T-cell (primary cell): ENCODE measurements at places on chromosomes 12 and 14. TPM values are rescaled to one million over a fixed set of nuclear protein-coding genes. Genes with fewer than 3 reads are reported as not detected.

The AGAP2 gene
- total RNA-seq, result 43.2 TPM

The ANKRD33 gene
- total RNA-seq, result not detected

The TAS2R46 gene
- total RNA-seq, result 3.6 TPM

The SSPN gene
- total RNA-seq, result 0.28 TPM

The HOXC11 gene
- not detected for total RNA-seq

The E2F7 gene
- total RNA-seq, result 0.20 TPM

The SLC38A6 gene
- total RNA-seq, result 11.1 TPM

The ADGRD1 gene
- total RNA-seq, result 0.29 TPM

The REC8 gene
- total RNA-seq, result 82.5 TPM

The GPRC5D gene
- total RNA-seq, result not detected

The KNTC1 gene
- 26.6 TPM for total RNA-seq

The PLEK2 gene
- total RNA-seq, result 4.0 TPM

The KSR2 gene
- total RNA-seq, result 0.05 TPM

The KRT1 gene
- 10.0 TPM for total RNA-seq

The KLRC4 gene
- total RNA-seq, result 9.9 TPM

- no peak for DNase-seq
Measured at GRCh38 chr12:113364698-113365097, 6.3 kb downstream of the PLBD2 start.

DNA sequence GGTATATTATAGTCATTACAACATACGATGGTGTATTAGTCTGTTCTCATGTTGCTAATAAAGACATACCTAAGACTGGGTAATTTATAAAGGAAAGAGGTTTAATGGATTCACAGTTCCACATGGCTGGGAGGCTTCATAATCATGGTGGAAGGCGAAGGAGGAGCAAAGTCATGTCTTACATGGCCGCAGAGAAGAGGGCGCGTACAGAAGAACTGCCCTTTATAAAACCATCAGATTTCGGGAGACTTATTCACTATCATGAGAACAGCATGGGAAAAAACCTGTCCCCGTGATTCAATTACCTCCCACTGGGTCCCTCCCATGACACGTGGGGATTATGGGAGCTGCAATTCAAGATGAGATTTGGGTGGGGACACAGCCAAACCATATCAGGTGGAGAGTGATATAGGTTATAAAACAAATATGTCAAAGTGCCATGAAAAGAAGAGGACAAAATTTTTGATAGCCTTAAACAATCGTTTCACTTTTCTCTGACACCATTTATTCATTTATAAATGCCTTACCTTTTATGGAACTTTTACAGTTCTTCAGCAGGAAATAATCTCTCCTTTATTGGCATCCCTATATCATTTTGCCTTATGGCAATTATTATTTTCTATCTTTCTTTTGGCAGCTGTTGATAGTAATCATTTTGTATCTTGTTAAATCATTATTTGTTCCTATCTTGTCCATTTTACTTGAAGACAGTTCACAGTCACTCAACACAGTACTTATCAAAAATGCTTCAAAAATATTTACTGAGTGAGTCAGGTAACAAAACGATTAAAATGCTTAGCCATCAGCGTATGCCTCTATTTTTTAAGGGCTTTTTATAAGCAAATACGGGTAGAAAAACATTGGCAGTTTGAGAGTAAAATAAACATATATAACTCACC is 196.0 kb downstream of the RAD51B start:
- no peak for DNase-seq

- DNase-seq, result peak; percentile 64
Measured at GRCh38 chr12:113136128-113136989, 798 bp upstream of the RASAL1 start.

- no peak for DNase-seq
Measured at GRCh38 chr14:98689951-98690350, 582.0 kb downstream of the BCL11B start.

- DNase-seq, result no peak
Measured at GRCh38 chr12:93572712-93573551, 457 bp downstream of the SOCS2 start.

DNA sequence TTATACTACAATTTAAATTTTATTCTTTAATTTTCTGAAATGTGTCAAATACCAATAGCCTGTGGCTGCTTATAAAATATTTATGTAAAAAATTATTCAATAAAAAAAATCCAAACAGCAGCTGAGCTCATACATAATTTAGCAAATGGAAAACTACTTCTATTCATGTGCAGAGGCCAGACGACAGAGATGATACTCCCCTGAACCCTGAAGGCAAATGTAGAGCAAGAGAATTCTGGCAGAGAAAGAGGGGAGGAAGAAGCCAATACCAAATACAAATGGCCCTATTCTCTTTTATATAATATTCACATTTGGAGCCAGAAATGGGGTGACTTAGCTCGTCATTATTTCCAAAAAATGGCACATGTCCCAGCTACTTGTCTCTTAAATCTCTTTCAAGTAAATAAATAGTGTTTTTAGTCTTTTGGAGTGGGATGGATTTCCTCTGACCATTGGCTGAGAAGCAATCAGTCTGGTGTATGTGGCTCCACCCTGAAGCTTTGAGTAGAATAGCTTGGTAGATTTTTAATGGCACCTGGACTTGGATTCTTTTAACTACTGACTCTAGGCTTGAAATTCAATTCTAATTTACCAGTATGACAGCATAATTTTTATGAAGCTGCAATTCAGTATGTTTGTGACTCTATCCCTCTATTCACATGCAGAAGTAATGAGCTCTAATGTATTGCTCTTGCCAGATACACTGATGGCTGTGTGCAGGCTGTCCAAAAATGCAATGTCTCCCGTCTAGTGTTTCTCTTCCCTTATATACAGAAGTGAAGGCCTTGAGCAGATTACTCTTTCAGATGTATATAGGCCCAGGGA is 113.4 kb upstream of the SCAF11 start:
- DNase-seq, result no peak

DNA sequence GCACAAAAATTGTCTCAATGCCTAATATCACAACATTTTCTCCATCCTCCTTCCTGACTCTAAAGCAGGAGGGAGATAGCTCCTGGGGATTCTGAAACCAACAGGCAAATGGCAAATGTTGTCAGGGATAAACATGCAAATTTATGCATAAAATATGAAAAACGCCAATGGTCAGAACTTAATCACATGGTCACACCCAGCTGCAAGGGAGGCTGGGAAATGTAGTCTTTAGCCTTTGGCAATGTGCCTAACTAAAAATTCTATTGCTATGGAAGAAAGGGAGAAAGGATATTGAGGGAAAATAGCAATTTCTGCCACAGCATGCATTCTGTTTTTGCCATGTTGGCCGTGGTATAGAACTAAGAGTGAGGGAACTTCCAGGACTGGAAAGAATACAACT is 11.7 kb upstream of the OASL start:
- no peak for DNase-seq

- no peak for DNase-seq
Measured at GRCh38 chr12:47407463-47408129, 298.2 kb downstream of the RPAP3 start.

GRCh38 chr12:107356266-107356936 is 263.1 kb upstream of the CRY1 start:
- DNase-seq, result no peak

DNA sequence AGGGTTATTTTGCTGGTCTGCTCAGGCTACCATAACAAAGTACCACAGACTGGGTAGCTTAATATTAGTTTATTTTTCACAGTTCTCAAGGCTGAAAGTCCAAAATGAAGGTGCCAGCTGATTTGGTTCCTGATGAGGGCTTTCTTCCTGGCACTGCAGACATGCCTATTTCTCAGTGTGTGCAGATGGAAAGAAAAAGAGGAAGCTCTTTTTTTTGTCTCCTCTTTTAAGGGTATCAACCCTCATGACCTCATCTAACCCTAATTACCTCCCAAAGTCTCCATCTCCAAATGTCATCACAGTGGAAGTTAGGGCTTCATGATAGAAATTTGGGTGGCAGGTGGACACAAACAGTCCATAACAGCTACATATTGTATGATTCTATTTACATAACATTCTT is 25.0 kb upstream of the POLR3B start:
- no peak for DNase-seq

GRCh38 chr14:25944020-25944419 is 653.8 kb downstream of the NOVA1 start:
- DNase-seq, result no peak

DNA sequence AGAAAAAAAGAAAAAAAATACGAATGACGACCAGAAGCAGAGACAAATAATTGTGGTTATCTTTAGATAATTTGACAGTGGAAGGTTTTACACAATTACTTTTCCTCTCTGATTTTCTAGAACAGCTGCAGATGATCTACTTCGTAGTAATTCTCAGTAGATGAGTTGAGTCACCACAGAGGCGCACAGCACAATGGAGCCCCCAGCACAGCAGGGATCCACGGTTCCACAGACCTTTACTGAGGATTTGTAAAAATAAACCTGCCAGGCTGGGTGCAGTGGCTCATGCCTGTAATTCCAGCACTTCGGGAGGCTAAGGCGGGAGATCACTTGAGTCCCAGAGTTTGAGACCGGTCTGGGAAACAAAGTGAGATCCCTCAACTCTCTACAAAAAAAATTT is 29.3 kb downstream of the AMN start:
- no peak for DNase-seq

- DNase-seq, result no peak
Measured at GRCh38 chr12:98918176-98918863, 273.2 kb downstream of the APAF1 start.

DNA sequence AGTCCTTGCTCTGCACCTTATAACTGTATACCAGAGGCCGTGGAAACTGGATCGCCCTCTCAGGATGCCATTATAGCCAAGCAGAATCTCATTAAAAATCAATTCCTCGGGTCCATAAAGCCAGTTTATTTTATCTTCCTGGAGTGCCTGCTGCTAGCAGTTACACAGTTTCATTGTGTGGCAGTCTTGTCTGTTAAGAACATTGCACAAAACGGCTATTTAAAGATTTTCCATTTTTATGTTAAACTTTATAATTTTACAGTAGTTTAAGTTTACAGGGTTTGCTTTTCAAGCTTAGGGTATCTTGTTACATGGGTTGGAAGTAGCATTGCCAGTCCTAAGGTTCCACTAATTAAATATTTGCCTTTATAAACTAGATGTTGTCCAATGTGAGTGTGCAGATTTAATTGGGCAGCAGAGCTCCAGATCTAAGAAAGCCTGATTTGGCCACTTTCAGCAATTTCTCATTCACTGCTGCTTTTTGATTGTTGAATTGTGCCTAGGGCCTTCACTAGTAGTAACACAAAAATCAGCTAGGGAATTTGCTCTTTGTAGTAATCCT is 17.0 kb downstream of the TMEM30B start:
- DNase-seq, result no peak

- DNase-seq, result no peak
Measured at GRCh38 chr12:111753144-111753881, 13.4 kb upstream of the ALDH2 start.

- no peak for DNase-seq
Measured at GRCh38 chr12:92543359-92543758, 159.4 kb upstream of the PLEKHG7 start.

- DNase-seq, result no peak
Measured at GRCh38 chr14:77549451-77549850, 50.8 kb upstream of the ISM2 start.

- no peak for DNase-seq
Measured at GRCh38 chr14:23025151-23025814, 9.4 kb downstream of the PSMB5 start.

DNA sequence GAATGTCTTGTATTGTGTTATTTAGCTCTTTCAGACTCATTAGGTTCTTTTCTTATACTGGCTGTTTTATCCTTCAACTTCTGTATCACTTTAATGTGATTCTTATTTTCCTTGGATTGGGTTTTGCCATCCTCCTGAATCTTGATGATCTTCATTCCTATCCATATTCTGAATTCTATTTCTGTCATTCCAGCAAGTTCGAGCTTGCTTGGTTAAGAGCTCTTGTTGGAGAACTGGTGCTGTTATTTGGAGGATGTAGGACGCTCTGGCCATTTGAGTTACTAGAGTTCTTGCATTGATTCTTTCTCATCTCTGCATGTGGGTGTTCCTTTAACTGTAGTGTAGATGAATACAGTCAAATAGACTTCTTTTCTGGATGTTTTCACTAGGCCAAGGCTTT is 142.3 kb upstream of the SLC38A2 start:
- no peak for DNase-seq

GRCh38 chr12:87074781-87075180 is 818.6 kb upstream of the MGAT4C start:
- DNase-seq, result no peak

- no peak for DNase-seq
Measured at GRCh38 chr12:5632453-5632852, 200.5 kb downstream of the NTF3 start.

DNA sequence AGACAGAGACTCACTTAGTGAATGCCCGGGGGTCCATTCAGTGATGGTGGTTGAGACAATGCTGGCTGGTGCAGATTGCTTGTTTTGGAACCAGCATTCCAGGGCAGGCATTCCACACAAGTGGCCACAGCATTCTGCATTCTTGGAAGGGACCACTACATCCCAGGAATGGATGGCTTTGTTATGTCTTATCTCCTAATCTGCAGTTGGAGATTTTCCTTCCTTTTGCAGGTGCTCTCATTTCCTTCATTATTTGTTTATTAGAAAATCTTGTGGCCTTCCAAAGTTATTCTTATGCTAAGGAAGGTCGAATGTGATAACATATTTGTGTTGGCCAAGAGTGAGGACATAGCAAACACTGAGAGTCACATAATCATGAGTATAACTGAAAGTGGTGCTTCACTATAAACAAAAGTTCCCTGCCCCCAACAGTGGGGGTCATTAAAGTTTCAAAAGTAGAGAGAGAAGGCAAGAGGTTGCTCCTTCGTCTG is 66.0 kb downstream of the BMP4 start:
- DNase-seq, result no peak

GRCh38 chr14:80958226-80958625 is 2.8 kb downstream of the TSHR start:
- DNase-seq, result no peak

DNA sequence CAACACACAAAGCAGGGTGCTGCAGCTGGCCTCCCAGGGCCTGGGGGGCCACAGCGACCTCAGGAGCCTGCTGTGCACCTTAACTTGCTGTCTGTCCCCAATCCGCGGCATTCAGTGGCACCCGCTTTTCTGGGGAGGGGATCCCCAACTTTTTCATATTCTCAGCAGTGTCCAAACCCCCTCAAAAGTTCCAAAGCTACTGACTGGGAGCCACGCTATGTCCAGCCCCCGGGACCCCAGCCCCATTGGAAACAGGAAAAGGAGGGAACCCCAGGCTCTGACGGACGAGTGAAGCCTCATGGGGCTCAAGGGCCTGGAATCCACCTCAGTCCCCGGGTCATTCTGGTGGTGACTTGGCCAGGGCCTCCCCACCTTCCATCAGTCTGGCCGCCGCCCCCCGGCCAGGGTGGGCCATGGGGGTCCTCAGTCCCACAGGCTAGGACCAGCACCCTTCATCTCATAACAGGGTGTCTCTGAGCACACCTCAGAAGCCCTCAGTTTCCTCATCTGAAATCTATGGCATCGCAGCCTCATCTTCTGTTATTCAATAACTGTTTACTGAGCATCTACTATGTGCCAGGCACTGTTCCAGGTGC is 127.3 kb downstream of the NCOR2 start:
- no peak for DNase-seq

DNA sequence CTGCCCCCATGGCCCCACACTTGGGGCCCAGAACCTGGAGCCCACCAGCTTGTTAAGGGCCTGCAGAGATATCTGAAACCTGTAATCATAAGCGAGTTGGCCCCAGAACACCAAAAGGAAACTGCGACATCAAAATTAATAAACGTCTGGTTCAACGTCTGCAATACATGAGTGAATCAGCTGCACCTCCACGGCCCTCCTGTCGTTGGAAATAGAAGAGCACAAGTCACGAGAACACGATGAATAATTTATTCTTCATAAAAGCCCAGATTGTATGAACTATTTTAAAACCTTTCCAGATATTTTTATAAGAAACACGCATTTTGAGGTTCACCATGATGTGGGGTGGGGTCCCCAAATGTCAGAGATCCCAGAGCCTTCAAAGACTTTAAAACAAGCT is 9.7 kb upstream of the CMKLR1 start:
- no peak for DNase-seq
